Common myeloid progenitor, CD34-positive (primary cell): ENCODE measurements at places on chromosomes 6 and 20.

DNA sequence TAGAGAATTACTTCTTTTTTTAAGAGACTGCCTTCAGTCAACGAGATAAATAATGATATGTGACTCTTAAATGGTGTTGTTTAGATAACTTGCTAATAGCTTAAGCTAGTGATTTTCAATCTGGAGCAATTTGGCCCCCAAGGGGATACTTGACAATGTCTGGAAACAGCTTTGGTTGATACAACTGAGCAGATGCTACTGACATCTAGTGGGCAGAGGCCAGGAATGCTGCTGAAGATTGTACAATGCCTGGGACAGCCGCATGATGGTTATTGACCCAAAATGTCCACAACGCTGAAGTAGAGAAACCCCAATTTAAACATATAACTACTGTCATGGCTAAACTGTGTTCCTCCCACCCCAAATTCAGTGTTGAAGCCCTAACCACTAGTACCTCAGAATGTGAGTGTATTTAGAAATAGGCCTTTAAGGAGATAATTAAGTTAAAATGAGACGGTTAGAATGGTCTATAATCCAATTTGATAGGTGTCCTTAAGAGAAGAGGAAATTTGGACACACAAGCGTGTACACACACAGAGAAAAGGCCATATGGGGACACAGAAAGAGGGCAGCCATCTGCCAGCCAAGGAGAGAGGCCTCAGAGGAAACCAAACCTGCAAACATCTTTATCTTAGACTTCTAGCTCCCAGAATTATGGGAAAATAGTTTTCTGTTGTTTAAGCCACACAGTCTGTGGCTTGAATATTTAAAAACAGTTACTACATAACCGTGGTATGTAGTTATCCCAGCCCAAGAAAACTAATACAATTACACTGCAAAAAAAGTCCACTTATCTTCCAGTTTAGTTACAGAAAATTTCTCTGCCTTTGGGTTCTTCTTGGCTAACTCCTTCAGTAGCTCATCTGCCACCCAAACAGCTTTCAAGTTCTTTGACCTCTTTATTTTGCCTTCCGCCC, 22.2 kb downstream of the RWDD2A start:
- DNase-seq, result peak; percentile 71

GRCh38 chr6:33692760-33693158, 18.7 kb downstream of the UQCC2 start:
- DNase-seq, result peak; percentile 89

DNA sequence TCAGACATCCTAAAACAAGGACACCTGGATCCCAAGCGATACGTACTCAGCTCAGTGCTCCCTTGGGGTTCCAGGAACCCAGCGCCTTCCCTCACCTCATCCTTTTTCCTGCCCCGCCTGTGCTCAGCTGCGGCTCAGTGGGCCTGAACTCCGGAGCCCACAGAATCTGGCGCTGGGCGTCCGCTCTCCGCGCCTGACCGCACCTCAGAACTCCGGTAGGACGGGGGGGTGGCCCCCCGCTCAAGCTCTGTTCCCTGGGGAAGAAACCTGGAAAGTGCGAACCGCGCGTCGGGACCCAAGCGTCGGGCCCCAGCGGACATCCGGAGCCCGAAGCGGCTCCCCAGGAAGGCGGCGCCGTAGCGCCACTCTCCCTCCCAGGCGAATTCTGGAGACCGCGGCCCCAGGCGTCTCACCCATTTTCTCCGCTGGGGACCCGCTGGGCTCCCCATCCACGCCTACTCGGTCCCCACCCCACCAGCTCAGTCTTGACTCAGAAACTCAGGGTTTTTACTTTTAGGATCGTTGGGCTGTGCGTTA, 336 bp upstream of the LY6G5C start:
- peak; percentile 68 for DNase-seq

- DNase-seq, result peak; percentile 65
Observed at GRCh38 chr6:113120224-113120581, 736.9 kb upstream of the MARCKS start.

- DNase-seq, result no peak
Observed at GRCh38 chr6:21102624-21103023, 490.9 kb upstream of the SOX4 start.
